ENCODE measurements at places on chromosomes 6 and 20.

- DNase-seq = peak; percentile 91
Measured at GRCh38 chr6:20069021-20069522, 143.2 kb downstream of the MBOAT1 start.

DNA sequence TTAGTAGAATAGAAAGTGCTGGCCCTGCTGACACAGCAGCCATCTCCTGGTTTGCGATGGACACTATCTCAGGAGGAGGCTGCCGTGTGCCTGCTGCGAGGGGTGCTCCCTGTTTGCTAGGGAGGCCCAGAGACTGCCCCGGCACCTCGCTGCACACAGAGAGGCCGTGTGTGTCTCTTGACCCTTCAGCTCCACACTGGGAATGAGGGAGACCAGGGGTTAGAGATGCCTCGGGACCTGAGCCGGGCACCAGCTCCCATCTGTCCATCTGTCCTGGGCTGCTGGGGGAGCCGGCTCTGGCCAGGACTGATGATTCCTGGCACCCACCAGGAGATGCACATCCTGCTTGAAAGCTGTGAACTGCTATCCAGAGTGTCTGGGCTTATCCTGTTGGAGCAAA lies 18.2 kb downstream of the PHACTR3 start:
- no peak for DNase-seq

GRCh38 chr6:75931011-75931680 lies 141.3 kb downstream of the IMPG1 start:
- DNase-seq = no peak

GRCh38 chr6:31906122-31906521 lies 4.2 kb upstream of the ZBTB12 start:
- DNase-seq = no peak

GRCh38 chr20:4866429-4866828 lies 134.9 kb downstream of the SLC23A2 start:
- no peak for DNase-seq

- DNase-seq = no peak
Measured at GRCh38 chr6:125637207-125637606, 112.2 kb upstream of the HEY2 start.

GRCh38 chr6:123742626-123743025 lies 61.0 kb upstream of the NKAIN2 start:
- no peak for DNase-seq

DNA sequence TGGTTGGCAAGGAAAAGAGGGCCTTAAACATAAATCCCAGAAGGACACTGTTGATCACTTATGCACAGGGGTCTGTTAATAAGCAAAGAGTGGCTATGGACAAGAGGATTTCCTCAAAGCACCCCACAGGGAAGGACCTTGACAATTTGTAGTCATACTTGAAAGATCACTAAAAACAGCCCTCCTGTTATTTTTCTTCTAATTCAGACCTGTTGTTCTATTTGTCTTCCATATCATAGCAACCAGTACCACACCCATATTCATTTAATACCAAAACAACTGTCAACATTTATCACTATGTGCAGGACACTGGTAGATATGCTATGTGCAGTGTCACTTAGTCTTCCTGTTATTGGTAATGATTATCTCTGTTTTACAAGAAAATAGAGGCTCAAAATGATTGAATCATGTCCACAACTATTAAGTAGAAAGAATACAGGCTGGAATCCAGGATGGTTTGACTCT lies 3.2 kb upstream of the DYNLRB1 start:
- no peak for DNase-seq

DNA sequence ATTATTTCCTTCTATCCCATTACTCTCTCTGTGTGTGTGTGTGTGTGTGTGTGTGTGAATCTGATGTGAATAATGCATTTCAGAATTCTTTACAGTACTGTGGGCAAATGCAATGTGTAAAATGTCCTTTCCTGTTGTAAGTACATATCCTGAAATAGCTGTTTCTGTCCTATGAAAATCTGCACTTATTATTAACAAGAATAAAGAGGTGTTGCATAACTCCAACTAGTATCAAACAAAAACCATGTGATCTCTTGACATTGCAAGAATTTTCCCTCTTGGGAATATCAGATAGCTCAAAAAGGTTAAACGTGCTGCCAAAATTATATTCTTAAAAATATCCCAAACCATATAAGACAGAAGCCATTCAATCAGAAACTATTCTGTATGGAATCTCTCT lies 52.0 kb downstream of the LGSN start:
- no peak for DNase-seq

GRCh38 chr6:165841153-165841558 lies 178.1 kb upstream of the PDE10A start:
- DNase-seq = no peak

DNA sequence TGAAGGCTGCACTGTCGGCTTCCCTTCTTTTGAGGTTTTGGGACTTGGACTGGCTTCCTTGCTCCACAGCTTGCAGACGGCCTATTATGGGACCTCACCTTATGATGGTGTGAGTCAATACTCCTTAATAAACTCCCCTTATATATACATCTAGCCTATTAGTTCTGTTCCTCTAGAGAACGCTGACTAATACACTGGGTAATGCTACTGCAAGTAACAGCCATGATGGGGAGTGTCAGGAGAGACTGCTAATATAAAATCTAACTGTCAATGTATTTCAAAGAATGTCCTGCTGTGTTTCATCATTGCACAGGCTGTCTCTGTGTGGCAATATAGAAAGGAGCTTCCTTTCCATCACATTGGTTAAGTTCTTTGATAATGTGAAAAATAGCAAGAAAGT lies 57.7 kb upstream of the UST start:
- no peak for DNase-seq

DNA sequence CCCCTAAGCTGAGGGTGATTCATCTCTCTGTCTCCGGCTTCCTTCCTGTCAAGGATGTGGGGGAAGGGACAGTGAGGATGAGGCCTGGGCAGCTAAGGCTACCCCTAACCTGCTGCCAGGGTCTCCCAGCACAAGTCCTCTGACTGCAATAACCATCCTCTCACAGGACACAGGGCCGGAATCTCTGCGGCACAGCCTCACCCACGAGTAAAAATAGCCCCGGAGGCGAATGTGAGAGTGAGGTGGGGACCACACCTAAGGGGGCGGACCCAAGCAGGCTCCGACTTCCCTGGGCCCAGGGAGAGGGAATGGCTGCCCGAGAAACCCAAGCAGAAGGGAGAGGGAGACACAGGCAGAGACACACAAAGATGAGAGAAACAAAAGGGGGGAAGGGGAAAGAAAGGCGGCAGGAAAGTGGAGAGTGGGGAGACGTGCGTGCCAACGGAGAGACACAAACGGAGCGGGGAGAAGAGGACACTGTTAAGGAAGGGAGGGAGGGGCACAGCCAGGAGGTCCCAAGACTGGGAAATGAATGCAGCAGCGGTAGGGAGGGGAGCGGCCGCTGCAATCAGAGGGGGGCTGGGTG lies 1.4 kb downstream of the CLIC1 start:
- DNase-seq = peak; percentile 86

DNA sequence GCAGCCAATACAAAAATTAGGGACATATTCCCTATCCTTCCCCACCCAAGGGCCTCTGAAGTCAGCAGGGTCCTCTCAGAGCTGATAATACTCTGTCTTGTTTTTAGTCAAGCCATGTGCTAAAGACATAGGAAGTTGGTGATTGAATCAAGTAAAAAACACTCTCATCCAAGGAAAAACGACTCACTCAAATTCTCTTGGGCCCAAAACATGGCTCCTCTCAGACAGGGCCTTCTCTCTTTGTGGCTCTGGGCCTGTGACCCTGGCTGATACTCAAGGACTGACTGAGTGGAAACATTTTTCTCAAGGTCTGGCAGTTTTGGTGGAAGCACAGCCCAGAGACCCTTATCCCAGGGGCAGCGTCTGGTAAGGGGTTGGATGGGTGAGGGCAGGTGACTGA lies 5.9 kb upstream of the SCML4 start:
- no peak for DNase-seq

DNA sequence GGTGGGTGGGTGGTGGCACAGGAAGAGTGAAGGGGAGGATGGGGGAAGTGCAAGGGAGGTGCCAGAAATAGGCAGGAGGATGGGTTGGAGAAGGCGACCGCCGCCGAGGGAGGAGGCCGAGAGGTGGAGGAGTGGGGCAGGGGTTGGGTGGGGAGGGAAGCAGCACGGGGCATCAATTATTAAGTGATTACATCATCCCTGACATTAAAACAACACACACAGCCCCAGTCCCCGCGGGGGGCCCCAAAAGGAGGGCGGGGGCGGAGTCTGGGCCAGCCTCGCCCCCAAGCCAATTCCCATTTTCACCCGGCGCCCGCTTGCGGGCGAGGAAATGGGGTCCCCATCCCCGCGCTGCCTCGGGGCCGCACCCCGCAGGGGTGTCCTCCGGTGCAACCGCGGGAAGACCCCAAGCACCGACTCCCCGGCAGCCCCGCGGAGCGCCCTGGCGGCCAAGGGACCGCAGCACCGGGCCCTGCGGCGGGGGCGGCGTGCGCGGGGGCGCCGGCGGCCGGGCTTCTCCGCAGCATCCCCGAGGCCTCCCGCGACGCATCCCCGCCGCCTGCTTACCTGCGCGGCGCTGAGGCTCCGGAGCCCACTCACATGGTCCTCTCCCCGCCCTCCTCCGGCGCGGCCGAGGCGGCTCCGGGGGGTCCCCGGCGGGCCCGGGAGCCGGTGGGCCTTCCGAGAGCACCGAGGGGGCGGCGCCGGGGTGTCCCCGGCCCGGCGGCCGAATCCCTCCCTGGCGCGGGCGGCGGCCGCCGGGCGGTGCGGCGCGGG lies 663 bp downstream of the FYN start:
- peak; percentile 48 for DNase-seq

GRCh38 chr6:115643762-115644161 lies 416.9 kb downstream of the FRK start:
- no peak for DNase-seq

DNA sequence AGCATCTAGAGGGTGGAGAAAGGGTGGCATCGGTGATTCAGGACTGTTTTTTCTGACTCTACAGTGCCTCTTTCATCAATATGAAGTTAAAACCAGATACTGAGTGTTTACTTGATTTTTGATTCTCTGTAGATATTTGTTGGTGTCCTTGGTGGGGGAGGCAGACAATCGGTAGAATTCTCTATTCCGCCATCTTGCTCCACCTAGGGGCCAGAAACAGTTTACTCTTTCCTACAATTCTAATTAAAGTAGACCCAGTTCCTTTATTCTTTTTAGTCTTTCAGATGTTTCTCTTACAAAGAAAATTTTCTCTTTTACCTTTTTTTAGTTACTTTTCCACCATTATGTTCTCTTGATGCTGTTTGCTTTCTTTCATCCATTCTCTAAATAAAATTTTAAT lies 162.1 kb upstream of the RAB32 start:
- DNase-seq = no peak

Data from K562 (cell line).